Stimulated activated CD4-positive, alpha-beta T cell treated with anti-CD3 and anti-CD28 coated beads, Interleukin-12 subunit alpha, Interleukin-12 subunit beta, amount 100 ng/mL, for 48 hours (primary cell): ENCODE measurements at places on chromosomes 2 and 18.

DNA sequence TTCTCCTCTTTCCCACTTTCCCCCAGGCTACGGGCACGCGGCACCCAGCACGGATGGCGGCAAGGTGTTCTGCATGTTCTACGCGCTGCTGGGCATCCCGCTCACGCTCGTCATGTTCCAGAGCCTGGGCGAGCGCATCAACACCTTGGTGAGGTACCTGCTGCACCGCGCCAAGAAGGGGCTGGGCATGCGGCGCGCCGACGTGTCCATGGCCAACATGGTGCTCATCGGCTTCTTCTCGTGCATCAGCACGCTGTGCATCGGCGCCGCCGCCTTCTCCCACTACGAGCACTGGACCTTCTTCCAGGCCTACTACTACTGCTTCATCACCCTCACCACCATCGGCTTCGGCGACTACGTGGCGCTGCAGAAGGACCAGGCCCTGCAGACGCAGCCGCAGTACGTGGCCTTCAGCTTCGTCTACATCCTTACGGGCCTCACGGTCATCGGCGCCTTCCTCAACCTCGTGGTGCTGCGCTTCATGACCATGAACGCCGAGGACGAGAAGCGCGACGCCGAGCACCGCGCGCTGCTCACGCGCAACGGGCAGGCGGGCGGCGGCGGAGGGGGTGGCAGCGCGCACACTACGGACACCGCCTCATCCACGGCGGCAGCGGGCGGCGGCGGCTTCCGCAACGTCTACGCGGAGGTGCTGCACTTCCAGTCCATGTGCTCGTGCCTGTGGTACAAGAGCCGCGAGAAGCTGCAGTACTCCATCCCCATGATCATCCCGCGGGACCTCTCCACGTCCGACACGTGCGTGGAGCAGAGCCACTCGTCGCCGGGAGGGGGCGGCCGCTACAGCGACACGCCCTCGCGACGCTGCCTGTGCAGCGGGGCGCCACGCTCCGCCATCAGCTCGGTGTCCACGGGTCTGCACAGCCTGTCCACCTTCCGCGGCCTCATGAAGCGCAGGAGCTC, 35.4 kb downstream of the KCNK3 start:
- DNase-seq = no peak

DNA sequence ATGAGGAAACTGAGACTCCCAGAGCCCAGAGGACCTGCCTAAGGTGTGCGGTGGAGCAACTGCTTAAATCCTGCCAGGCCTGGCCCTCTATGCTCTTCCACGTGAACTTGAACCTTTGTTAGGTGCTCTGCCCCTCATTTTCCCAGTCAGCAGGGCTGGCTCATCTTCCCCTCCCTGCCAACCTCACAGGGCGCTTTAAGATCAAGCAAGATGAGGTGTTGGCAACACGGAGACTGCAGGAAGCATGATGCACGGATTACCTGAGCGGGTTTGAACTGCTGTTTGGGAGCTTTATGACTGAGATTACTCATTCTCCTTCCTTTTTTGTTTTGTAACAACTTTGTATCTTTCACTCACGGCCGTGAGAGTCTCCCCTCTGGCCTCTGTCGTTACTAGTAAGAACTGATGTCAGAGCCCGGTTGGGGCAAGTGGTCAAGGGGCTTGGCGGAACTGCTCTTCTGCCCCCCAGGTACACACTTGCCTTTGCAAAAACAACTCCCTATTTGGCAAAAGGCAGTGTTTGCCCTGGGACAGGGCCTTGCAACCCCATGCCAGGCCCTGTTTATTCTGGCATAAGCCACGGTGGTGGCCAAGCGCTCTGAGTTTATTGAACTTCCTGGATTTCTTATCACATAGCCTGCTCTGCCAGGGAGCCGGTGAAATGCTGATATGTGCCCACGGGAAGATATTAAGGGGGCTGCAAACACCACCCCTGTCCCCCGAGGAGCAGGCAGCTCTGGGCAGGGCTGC, 127.8 kb downstream of the INHBB start:
- no peak for DNase-seq

DNA sequence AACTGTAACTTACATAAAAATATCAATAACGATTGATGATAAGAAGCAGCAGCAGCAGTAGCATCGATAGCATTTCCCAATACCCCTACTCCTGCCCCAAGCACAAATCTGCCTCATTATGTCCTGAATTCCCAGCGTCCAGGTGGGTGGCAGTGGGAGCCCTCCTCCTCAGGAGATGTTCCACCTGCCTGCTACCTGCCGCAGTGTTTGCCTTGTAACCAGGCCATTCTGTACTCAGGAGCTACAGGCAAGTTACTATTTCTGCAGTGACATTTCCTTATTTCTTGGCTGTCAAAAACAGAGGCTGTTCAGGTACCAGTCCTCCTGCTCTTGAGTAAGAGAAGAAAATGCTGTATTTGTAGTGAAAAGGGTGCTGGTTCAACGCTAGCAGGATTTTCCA, 236.4 kb downstream of the CNTNAP5 start:
- DNase-seq = no peak

DNA sequence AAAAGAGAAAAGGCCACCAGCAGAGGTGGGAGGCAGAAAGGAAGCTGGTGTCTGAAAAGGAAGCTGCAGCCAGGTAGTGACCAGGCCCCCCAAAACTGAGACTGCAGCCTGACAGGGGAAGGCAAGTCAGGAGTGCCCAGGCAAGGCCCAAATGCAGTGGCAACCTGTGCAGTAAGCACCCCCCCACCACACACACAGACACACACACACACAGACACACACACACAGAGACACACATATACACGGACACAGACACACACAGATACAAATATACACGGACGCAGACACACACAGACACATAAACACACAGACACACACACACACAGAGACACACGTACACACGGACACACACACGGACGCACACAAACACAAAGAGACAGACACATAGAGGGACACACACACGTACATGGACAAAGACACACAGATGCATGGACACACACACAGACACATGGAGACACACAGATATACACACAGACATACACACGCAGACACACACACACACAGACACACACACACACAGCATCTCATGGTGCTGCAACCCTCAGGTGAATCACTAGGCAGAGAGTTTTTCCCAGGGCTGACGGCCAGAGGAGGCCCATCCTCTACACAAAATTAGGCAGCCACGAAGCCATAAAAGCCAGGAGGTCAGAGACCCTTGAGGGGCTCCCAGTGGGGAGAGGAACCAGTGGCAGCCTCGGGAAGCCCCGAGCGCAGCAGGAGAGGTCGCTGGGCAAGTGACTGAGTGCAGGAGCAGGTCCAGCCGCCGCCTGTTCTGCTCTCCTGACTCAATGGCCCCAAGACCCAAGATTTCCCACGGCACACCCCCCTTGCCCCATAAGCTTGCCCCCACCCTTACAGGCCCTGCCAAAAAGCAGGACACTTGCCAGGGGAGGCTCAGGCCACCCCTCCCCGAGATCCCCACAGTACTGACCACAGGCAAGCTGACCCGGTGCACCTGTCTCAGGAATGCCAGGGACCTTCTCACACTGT, 6.3 kb downstream of the SDC1 start:
- DNase-seq = no peak
